Stimulated activated CD4-positive, alpha-beta T cell treated with anti-CD3 and anti-CD28 coated beads, Interleukin-12 subunit alpha, Interleukin-12 subunit beta, amount 100 ng/mL, for 48 hours (primary cell): ENCODE measurements at places on chromosomes 2 and 18.

GRCh38 chr2:128833664-128834027 lies 515.0 kb upstream of the HS6ST1 start:
- DNase-seq = no peak

GRCh38 chr2:11355194-11356053 lies 11.0 kb upstream of the ROCK2 start:
- DNase-seq = no peak

DNA sequence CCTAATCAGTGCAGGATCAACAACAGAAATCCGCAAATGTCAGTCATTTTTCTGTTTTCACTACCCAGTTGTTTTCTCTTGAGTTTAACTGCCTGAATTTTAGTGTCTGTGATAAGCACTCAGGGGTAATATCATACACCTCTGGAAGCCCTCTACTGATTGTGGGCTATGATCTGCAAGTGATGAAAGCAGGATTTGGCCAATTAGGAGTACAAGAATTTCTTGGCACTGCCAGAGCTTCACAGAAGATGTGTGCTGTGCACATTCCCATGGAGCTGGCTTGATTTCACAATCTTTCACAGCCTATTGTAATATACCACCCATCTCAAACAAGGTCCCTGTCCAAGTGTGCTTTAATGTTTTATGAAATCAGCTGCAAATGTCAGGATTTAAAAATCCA lies 27.3 kb upstream of the TDRD15 start:
- DNase-seq = no peak

GRCh38 chr18:39188278-39188677 lies 1622.7 kb upstream of the CELF4 start:
- no peak for DNase-seq

DNA sequence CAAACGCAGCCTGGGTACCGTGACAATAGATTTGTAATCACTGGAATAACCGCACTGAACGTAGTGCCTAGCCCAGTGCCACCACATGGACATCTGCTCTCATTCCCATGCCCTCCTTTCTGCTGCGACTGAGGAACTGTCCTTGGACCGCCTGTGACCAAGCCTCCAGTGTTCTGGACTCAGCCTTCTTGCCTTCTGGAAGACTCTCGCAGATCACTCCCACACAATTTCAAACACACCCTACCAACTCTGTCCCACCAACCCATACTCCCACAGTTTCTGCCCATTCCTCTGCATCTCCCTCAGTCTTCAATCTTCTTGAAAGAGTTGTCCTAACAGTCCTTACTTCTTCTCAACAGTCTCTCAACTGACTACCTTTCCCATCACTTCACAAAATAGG lies 2.1 kb downstream of the RNF149 start:
- DNase-seq = no peak

GRCh38 chr2:53087262-53087873 lies 680.2 kb upstream of the CHAC2 start:
- no peak for DNase-seq

GRCh38 chr18:73746101-73746500 lies 401.5 kb downstream of the FBXO15 start:
- DNase-seq = no peak

- DNase-seq = no peak
Observed at GRCh38 chr18:421247-422155, 79.0 kb downstream of the COLEC12 start.

DNA sequence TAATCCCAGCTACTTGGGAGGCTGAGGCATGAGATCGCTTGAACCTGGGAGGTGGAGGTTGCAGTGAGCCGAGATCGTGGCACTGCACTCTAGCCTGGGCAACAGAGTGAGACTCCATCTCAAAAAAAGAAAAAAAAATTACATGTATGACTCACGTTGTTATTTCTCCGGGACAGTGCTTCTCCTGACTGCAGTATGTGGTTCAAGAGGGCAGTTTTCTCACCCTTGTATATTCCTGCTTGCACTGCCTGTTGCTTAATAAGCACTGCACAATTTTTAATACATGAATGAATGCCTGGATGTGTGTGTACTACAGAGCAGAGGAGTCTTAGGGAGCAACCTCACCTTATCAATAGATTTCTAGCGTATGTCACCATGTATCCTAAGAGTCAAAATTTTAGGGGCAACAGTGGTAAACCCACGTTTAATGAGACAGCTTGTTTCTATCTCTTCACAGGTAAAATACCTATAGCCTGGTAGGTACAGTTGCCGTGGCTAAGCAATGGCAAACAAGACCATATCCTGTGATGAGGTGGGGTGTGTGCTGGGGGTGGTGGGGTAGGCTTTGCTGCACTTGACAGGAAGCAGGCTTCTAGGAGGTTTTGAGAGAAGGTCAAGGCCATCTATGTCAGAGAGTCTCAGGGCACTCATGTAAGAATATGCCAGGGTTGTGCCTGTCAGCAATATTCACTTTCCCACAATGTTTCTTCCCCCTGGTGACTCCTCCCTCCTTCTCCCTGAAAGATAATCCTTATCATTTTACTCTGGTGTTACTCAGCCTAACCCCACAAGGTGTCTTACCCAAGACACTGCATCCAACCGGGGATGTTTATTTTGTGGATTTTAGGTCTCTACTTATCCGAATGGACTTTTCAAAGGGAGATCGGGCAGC lies 36.9 kb upstream of the MEX3C start:
- DNase-seq = no peak

DNA sequence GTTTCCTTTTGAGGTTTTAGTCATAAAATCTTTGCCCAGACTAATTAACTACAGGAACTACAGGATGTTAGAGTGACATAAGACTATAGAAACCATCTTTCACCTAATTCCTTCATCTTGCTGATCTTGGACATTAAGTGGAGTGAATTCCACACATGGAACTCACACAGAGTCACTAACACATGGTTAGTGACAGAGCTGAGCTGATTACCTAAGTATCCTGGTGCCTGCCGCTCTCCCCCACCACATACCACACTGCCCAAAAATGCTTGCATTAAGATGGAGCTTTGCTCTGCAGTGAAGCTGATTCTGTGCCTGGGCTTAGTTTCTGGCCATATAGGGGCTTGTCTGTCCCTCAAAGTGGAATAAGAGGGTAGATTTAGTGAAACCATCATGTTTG lies 332.9 kb upstream of the NT5C1B start:
- DNase-seq = no peak

DNA sequence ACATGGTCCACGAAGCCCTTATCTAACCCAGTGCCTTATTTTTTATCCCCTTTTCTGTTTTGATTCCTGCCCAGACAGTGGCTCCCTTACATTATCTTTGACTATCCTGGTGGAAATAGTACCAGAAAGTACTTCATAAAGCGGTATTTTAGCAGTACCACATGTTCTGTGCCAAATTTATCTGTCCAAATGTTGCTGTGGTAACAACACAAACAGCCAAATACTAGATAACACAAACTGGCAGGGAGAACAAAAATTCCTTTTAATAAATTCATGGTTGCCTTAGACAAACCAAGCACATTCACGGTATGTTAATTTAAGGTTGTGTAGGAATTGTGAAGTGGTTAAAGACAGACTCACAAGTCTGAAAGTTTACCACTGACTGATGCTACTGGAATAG lies 187.9 kb upstream of the LHCGR start:
- no peak for DNase-seq

GRCh38 chr18:22347606-22348511 lies 69.9 kb downstream of the CTAGE1 start:
- DNase-seq = no peak
